ENCODE measurements at places on chromosomes 3 and 15.

GRCh38 chr3:152688313-152688712, 146.6 kb upstream of the P2RY1 start:
- DNase-seq, result no peak

- DNase-seq, result no peak
These were observed 103.1 kb upstream of the CCNL1 start for GRCh38 chr3:157263027-157263426.

DNA sequence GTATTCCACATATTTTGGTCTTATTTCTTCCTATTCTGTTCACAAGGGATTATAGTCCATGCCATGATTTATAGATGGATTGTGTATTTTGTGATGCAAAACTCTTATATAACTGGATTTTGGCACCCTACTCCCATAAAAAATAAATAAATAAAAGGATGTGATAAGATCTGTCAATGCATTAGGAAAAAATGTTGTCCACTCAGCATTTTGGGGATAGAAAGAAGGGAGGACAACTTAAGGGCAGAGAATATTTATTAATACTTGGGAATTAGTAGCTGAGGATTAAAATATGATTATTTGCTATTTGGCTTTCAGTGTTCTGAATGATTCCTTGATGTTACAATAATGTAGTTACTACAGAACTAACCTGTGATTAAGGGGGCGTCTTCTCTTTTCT, 682.6 kb downstream of the ZBBX start:
- no peak for DNase-seq

GRCh38 chr3:43246976-43247375, 39.4 kb upstream of the SNRK start:
- DNase-seq, result no peak

- no peak for DNase-seq
These were observed 5.6 kb downstream of the WDR82 start for GRCh38 chr3:52272831-52273230.

GRCh38 chr3:14849638-14850230, 31.0 kb downstream of the FGD5 start:
- DNase-seq, result peak; percentile 69

DNA sequence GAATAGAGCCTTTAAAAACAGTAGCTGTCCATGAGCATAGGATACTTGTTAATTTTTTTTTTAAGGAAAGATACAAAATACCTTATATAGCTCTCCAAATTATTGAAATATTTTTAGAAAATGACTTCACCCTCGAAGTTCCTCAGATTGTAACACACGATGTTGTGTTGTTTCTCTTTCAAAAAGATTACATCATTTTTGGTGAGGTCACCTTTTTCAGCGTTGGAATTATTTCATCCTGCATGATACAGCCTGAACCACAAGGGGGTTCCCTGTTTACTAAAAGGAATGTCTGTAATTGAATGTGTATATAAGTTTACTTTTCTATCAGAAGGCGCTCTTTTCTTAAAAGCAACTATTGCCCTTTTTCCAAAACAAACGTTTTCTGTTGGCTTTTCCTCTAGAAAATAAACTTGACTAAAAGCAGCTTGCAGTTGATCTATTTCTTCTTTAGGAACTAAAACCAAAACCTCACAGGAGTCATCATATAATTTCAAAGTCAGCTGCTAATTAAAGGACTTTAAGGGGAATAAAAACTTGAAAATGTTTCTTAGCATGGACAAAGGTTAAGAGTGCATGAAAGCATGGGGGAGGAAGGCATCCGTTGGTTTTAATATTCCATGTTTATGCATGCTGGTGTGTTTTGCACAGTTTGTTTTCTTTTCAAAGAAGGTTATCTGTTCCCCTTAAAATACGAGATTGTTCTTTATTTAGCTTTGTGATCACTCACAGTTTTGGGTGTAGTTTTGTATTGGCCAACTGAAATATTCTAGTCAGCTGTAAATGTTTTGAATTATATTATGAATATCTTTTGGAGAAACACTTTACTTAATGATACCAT, 29.4 kb downstream of the LYSMD4 start:
- no peak for DNase-seq

GRCh38 chr15:67180514-67181191, 73.8 kb downstream of the AAGAB start:
- no peak for DNase-seq

GRCh38 chr15:101145362-101145761, 106.5 kb downstream of the CHSY1 start:
- no peak for DNase-seq

- DNase-seq, result no peak
These were observed 6.3 kb downstream of the RTP2 start for GRCh38 chr3:187696021-187696420.

GRCh38 chr3:139292711-139293664, 50.8 kb upstream of the MRPS22 start:
- no peak for DNase-seq

DNA sequence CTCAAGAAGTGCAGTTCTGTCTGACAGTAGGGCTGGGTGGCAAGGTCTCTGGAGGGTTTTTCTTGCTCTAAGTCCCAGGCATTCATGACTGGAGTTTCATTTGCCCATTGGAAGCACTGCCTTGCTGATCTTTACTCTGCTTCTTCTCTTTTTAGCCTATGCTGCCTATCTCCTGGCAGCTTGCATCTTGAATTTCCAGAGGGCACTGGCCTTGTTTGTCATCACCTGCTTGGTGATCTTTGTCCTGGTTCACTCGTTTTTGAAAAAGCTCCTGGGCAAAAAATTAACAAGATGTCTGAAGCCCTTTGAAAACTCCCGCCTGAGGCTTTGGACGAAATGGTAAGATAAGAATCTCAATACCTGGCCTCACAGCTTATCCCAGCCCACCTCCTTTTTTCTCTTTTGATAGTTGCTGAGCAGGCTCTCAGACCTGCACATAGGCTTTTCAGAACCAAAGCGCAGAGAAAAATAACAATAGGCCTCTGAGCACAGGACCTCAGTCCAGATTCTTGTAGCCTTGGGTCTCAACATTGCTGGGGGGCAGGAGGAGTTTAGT, 10.9 kb downstream of the SLC28A2 start:
- no peak for DNase-seq

GRCh38 chr15:77688693-77689092, 56.0 kb upstream of the LINGO1 start:
- DNase-seq, result no peak

GRCh38 chr3:143644370-143645089, 203.7 kb downstream of the SLC9A9 start:
- DNase-seq, result peak; percentile 83

DNA sequence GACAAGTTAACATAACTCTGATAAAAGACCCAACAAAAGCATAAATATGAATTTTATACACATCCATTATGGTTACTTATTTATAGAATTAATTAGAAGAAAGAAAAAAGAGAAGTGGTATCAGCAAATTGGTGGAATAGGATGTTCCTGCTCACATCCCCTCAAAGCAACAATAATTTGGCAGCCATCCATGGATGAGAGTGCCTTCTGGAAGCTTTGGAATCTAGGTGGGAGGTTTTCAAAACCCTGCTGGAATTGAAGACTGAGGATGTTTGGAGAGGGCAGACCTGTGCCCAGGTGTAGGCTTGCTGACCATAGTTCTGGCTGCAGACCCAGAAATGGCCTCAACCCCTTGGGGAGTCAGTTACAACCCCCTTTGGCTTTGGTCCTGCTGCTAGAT, 91.2 kb downstream of the EDEM1 start:
- no peak for DNase-seq

- no peak for DNase-seq
These were observed 9.0 kb downstream of the IGDCC4 start for GRCh38 chr15:65413760-65414144.

- DNase-seq, result no peak
These were observed 385.5 kb downstream of the GBE1 start for GRCh38 chr3:81375921-81376320.

DNA sequence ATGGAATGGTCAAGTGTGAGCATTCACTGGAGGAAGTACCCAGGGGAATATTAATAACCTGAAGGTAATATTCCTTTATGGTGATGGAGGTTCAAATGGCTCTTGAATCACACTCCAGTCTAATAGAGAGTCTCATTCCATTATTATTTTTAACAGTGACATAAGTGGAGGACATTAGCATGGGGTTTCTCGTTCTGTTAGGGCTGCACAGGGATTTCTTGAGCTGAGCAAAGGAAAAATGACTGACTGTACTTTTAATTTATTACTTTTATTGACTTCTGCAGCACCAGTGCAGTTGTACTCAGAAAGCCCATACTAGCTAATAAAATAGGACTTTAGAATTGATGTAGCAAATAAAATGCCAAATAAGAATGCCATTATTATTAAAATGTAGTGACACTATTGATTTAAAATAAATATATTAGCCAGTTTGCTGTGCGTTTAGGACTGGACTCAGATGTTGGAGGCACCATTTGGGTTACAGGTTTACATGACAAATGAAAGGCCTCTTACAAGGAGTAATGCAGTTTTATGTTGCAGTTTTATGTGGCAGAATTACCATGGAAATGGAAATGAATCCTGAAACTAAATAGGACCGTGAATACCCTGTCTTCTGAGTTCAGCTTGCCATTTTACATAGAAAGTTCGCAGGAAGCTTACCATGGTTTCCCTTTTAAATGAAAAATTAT, 705.1 kb upstream of the GRM7 start:
- no peak for DNase-seq

GRCh38 chr15:29674661-29675533, 147.4 kb downstream of the TJP1 start:
- DNase-seq, result no peak

- DNase-seq, result no peak
These were observed 376.9 kb upstream of the RASGRP1 start for GRCh38 chr15:38941399-38941953.

DNA sequence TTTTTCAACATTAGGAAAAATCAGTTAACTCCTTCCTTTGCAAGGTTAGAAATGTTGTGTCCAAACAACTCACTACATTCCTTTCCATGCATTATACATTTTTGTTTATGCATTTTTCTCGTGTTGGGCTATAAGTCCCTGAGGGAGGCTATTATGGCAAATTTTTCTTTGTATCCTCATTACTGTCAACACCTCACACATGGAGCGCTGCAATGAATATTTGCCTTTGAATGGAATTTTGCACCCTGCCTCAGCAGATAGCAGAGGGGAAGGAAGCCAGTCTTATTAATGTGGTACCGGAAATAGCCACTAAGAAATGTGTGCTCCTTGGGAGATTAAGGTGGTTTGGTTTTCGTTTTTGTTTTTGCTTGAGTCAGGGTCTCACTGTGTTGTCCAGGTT, 134.7 kb downstream of the THSD4 start:
- no peak for DNase-seq

- DNase-seq, result no peak
These were observed 7.9 kb upstream of the ANO10 start for GRCh38 chr3:43629741-43630140.

GRCh38 chr3:64215559-64215958, 9.7 kb downstream of the PRICKLE2 start:
- no peak for DNase-seq

DNA sequence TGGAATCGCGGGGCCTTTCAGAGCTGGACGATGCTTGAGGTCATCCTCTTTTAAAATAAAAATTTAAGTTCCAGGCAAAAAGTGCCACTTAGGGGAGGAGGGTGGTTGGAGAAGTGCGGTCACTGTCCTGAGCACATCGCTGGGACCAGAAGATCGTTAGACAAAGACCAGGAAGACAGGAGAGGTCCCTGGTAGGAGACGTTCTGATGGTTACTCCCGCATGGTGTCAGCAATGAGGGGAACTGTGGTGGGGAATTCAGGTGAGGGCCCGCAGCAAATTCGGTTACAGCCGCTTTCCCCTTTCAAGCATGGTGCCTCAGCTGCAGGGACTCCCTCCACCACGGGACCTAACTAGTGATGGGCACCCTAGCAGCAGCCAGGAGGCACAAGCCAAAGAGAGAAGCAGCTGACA, 1.0 kb upstream of the ISY1 start:
- peak; percentile 49 for DNase-seq

- DNase-seq, result no peak
These were observed 72.6 kb downstream of the RASGRF1 start for GRCh38 chr15:79017953-79018352.

DNA sequence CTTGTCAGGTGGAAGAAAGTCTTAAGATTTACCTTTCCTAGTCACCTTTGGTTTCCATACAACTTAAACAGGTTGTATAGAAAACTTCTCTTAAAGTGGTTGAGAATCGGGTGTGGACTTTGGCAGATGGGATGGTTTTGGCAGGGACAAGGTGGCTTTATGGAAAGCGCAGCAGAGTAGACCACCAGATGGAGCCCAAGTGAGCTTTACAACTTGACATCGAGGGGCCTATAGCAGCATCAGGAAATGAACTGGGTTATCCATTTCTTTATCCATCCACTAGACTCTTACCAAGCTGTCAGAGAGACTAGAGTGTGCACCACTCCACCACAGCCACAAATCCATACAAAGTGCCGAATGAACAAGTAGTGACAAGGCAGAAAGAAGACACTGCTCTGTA, 85.3 kb upstream of the MBNL1 start:
- peak; percentile 70 for DNase-seq

- no peak for DNase-seq
These were observed 65.5 kb downstream of the MYO1E start for GRCh38 chr15:59307165-59307537.

- peak; percentile 31 for DNase-seq
These were observed 4.0 kb upstream of the SMCO1 start for GRCh38 chr3:196518966-196519717.

DNA sequence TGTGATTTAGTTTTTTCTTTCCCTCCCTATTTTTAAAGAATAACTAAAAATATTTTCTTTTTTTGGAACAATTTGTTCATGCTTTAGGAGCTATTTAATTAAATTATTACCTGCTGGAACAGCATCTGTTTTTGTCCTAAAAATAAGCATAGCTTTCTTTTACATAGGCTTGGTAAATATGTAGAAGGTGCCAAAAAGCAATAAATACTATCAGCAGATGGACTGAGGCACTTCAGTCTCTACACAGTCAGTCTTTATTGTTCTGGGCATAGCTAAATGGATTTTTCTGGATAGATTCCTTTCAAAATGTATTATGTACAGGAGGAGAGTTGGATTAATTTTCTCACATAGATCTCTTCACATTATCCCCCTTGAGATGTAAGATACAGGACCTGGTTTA, 223.5 kb downstream of the NAALADL2 start:
- DNase-seq, result no peak

DNA sequence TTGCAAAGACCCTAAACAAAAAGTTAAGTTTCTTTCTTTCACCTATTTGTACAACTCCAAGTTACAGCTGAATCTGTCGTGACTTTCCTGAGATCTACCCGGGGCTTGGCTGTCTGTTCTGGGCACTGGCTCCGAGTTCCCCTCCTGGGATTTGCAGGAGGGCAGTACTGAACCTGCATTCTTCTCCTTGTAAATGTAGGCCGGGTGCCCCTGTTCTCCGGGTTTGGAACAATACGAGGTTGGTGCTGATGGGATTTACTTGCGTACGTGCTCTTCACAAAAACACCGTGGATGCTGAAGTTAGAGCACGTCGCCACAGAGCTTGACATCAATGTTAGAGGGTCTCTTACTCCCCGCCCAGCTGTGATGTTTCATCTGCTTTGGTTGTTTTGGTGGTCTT, 48.1 kb downstream of the KLHL25 start:
- DNase-seq, result no peak

GRCh38 chr3:126277629-126278378, 79.4 kb downstream of the KLF15 start:
- DNase-seq, result no peak

Data from DND-41 (cell line).